ENCODE measurements at places on chromosomes 7 and 10.

- DNase-seq = no peak
Observed at GRCh38 chr7:156829669-156830336, 63.2 kb downstream of the LMBR1 start.

GRCh38 chr10:11483201-11484148 lies 128.0 kb downstream of the USP6NL start:
- no peak for DNase-seq

- no peak for DNase-seq
Observed at GRCh38 chr10:119634219-119634544, 17.0 kb upstream of the BAG3 start.

DNA sequence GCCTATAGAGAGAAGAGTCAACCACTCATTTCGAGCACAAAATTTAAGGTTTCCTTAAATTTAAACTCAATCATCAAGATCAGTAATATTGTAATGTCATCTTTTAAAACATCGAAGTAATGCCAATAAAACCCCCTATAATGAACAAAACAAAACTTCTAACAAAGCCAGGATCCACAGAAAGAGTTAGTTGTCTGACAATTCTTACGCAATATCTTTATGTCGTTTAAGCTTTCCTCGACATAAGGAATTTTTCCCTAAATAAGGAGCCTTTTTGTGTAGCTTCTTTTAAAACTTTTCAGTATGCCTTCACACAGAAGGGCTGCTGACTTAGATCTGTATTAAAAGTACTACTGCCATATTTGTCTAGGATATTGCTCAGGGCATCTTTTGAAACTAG lies 7.5 kb downstream of the EBLN1 start:
- DNase-seq = no peak

DNA sequence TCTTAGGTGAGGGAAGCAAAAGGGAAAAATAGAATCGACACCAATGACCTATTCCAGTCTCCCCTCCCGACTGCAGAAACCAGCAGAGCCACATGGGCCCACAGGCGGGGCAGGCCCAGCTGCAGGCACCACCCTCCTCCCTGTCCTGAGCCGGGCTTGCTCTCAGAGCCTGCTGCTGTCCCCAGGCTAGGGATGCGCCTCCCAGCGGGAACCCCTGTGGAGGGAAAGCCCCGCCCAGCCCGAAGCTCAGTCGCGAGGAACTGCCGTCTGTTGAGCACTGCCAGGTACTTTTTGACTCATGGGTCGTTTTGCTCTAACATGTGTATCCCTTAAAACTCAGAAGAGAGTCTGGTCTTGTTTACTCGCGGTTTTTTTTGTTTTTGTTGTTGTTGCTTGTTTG lies 124.5 kb upstream of the RET start:
- no peak for DNase-seq

DNA sequence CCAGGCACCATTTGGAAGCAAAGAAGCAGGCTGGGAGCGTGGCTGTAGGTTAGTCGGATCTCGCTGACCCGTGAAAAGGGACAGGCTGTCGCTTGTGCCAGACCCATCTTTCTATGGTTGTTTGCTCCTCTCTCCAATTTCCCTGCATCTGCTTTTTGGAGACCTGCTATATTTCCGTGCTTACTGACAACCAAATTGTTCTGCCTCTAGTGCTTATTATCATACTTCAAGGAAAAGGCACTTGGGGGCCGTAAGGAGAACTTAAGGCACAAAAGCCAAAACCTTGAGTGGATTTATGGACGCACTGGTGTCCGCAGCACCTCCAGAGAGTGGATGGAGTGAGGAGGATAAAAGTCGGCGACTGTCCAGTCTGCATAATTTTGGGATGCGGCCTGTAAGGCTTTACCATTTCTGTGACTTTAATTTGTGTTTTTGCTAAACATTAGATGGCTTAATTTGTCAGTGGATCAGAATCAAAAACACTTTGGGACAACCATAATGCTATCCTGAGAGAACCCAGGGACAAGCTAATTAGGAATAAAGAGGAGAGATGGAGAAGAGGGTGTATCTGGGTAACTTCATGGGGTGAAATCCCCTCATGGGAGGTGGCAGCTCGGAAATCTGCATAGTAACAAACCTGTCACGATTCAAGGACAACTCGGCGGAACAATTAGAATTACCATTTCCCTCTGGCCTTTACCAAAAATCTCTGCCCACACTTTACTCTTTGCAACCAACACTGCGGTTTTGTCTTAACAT lies 206.7 kb downstream of the HDAC9 start:
- no peak for DNase-seq

GRCh38 chr7:38310591-38311101 lies 37.2 kb upstream of the TARP start:
- no peak for DNase-seq

- DNase-seq = no peak
Observed at GRCh38 chr10:42519761-42520460, 118.5 kb downstream of the ZNF33B start.

- no peak for DNase-seq
Observed at GRCh38 chr10:46548498-46549090, 7.9 kb downstream of the GPRIN2 start.

DNA sequence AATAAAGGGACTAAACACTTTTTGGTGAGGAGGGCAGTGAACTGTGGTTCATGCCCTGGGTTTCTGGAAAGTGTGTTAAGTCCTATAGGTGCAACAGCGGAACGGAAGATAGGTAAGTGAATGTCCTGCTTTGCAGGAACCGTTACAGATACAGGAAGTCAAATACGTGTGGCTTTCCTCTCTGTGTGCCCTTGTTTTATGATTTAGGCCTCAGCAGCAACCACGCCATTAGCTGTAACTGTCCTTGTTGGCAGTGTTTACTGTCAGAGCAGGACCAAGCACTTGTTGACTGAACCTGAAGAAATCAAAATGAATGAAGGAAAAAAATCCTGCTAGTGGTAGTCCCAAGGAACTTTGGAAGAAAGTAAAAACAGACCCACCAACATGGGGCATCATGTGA lies 150.3 kb downstream of the PIP4K2A start:
- DNase-seq = no peak

GRCh38 chr10:133124357-133125211 lies 35.4 kb upstream of the KNDC1 start:
- no peak for DNase-seq

- DNase-seq = no peak
Observed at GRCh38 chr7:12728192-12728538, 40.7 kb downstream of the ARL4A start.

GRCh38 chr7:6166443-6166891 lies 106.0 kb downstream of the CYTH3 start:
- DNase-seq = no peak

- DNase-seq = no peak
Observed at GRCh38 chr7:34222722-34223121, 317.4 kb downstream of the BMPER start.

GRCh38 chr10:35895331-35895730 lies 253.2 kb upstream of the FZD8 start:
- no peak for DNase-seq

GRCh38 chr10:74437822-74438221 lies 286.8 kb downstream of the ADK start:
- no peak for DNase-seq

DNA sequence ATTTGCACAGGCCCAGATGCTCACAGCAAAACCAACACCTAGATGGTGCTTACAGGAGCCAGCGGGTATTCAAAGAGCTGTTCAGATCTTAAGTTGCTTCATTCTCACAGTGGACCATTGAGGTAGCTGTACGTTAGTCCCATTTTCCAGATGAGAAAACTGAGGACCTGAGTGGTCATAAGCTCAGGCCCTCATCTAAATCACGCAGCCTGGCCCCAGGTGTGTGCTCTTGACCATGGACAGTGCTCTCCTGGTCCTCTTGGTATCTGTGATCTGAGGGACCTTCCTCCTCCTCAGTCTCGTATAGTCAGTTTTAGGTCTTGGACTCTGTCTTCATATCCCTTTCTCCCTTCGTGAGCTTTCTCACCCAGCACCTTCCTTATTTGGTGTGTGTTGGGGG lies 43.7 kb downstream of the HTRA1 start:
- no peak for DNase-seq

GRCh38 chr7:13839063-13839462 lies 150.4 kb downstream of the ETV1 start:
- no peak for DNase-seq

GRCh38 chr10:64873088-64873487 lies 1351.9 kb downstream of the REEP3 start:
- DNase-seq = no peak

DNA sequence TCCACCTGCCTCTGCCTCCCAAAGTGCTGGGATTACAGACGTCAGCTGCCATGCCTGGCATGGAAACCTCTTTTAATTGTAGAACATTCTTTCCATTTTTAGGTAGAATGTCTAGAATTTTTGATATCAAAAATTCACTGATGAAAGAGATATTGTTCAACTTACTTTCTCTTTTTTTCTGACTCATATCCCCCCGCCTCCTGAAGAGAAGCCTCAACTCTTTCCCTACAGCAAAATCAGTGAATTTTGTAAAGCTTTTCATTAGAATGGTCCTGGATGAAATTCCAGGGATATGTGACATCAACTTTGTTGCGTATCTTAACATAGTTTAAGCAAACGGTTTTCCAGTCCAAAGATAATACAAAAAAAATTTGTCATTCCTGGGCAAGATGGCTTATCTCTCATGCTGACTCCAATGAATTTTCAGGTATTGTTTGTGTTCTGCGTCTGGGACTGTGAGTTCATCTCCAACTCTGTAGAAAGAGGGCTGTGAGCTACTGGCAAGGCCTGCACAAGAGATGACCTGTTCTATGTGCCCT lies 256.8 kb downstream of the BMPER start:
- DNase-seq = no peak

- no peak for DNase-seq
Observed at GRCh38 chr10:101566333-101567164, 21.5 kb downstream of the POLL start.

DNA sequence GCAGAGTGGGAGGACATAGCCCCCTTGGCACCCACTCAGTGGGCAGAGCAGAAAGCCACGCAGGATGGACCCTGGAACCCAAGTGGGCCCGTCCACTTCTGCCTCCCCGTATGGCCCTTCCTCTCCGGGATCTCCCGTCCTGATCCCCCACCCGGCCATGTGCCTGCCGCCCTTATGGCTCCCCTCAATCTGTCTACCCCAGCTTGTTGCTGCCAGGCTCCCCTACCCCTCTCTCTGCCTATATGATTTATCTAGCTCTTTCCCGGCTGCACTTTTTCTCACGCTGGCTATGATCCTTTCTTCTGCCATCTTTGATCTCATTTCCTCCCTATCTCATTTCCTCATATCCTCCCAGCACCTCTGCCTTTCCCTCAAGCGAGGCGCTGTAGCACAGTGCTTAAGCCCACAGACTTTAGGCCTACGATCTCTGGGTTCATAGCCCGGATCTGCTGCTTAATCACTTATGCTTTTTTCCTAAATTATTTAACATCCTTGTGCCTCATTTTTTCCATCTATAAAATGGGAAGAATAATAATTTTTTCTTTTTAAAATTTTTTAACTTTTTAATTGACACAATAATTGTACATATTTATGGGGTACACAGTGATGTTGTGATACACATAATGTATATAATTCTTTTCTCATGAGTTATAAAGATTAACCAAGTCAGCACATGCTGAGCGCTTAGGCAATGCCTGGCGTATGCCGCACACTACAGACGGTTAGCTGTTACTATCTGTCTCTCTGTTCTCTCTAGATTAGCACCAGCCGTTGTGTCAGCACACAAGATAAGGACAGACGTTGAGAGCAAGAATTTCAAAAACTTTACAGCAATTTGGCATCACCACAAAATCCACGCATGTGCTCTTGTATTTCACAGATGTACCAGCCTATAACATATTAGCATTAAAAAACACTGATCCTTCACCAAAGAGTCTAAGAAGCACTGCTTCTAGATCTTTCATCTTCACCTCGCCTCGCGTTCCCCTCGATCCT lies 18.1 kb downstream of the KCNH2 start:
- no peak for DNase-seq

- DNase-seq = no peak
Observed at GRCh38 chr10:102872163-102872562, 2.9 kb downstream of the AS3MT start.

GRCh38 chr7:2635810-2636701 lies 4.3 kb downstream of the TTYH3 start:
- no peak for DNase-seq

DNA sequence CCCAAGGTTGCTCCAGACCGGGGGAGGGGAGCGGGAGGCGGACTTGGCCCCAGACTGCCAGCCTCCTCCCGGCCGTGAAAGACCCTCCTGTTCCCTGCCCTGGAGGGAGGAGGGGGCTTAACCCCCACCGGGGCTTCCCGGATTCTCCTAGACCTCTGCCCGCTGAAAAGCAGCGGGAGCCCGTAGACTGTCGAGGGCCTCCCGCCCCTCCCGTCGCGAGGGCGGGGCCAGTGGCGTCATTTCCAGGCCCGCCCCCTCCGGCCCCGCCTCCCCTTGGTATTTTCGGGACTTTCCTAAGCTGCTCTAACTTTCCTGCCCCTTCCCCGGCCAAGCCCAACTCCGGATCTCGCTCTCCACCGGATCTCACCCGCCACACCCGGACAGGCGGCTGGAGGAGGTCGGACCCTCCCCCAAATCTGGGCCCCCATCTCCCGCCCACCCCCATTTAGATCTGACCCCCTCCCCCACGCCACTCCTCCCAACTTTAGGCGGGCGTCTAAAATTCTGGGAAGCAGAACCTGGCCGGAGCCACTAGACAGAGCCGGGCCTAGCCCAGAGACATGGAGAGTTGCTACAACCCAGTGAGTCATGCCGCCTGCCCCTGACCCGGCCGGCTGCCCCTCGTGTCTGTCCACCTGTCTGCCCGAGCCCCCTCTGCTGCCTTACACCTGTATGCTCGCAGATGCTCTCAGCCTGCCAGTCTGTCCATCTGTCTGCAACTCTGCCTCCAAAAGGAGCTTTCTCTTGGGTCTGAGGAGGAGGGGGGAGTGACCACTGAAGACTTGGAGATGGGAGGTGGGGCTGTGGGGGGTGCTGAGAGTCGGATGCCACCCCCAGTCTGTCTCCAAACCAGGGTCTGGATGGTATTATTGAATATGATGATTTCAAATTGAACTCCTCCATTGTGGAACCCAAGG lies at the start of gene NFKB2:
NFKB2 (plus strand) TSS at position 306 of the 917 bp plus-strand sequence; CDS start at position 561, 255 bp downstream.
- DNase-seq = peak; percentile 82

DNA sequence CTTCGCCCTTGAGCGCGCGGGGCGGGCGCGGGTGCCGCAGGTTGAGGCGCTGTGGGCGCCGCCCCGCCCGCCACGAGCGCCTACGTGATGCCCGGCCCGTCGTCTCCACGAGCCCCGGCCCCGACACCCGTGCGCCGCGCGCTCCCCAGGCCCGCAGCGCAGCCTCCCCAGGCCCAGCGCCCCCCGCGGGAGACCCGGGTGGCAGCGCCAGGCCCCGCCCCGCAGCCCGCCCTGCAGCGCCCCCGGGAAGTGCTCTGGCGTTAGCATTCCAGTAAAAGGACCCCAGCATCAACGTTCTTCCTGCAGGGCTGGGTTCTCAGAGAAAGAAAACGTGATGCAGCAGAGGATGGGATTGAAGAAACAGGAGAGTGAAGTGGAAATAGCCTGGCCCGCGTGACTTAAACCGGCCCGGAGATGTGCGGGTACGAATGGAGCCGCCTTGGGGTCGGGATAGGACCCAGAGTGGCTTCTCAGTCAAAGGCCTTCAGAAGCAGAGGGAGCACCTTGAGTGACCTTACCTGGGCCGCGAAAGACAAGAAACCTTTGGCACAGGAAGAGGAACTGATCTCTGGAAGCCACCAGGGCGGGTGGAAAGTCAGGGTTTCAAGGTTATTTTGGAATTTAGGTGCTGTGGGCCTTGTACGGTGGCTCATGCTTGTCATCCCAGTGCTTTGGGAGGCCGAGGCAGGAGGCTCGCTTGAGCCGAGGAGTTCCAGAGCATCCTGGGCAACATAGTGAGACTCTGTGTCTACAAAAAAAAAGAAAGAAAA lies 1.8 kb downstream of the PFKP start:
- peak; percentile 18 for DNase-seq

- no peak for DNase-seq
Observed at GRCh38 chr10:77713521-77714280, 76.1 kb upstream of the KCNMA1 start.

GRCh38 chr7:80386686-80387085 lies 125.2 kb downstream of the GNAT3 start:
- no peak for DNase-seq
